Placental epithelial cell (primary cell): ENCODE measurements at places on chromosomes 6 and 20. TPM values are rescaled to one million over a fixed set of nuclear protein-coding genes. Genes with fewer than 3 reads are reported as not detected.

Gene ADGRB3
- total RNA-seq = 0.39 and 0.43 TPM in 2 replicates

Gene CCR6
- not detected in 2 replicates for total RNA-seq

Gene NPBWR2
- not detected in 2 replicates for total RNA-seq

Gene CTCFL
- under 0.01 TPM in 1 of 2 replicates, not detected in the other for total RNA-seq

Gene LINC00237
- not detected in 2 replicates for total RNA-seq

Gene RSPH9
- total RNA-seq = 0.43 and 2.4 TPM in 2 replicates

Gene RIPOR2
- 22.8 and 30.5 TPM in 2 replicates for total RNA-seq

Gene SLA2
- total RNA-seq = not detected in 2 replicates

Gene POM121L2
- total RNA-seq = not detected in 2 replicates

Gene STMND1
- not detected in 2 replicates for total RNA-seq

Gene PSORS1C1
- total RNA-seq = 4.6 and 41.2 TPM in 2 replicates

Gene GABRR2
- 0.54 and 1.2 TPM in 2 replicates for total RNA-seq

Gene C6orf141
- total RNA-seq = not detected in 2 replicates

Gene DDR1
- 74.2 and 95.0 TPM in 2 replicates for total RNA-seq

Gene C20orf202
- total RNA-seq = under 0.01 TPM in 1 of 2 replicates, not detected in the other

Gene BMP6
- total RNA-seq = 0.39 and 2.1 TPM in 2 replicates

Gene PBOV1
- total RNA-seq = not detected in 2 replicates

Gene MPC1
- 11.0 and 58.7 TPM in 2 replicates for total RNA-seq

Gene AKAP7
- 1.4 and 11.0 TPM in 2 replicates for total RNA-seq
